ENCODE measurements at places on chromosomes 16 and 17. TPM values are rescaled to one million over a fixed set of nuclear protein-coding genes. Genes with fewer than 3 reads are reported as not detected.

The CNGB1 gene
- 0.07 TPM for total RNA-seq

The GUCY2D gene
- not detected for total RNA-seq

The RBFOX1 gene
- not detected for total RNA-seq

The ST6GALNAC2 gene
- total RNA-seq, result 0.32 TPM

The KRTAP9-4 gene
- total RNA-seq, result not detected

The TAC4 gene
- total RNA-seq, result not detected

The TEX19 gene
- total RNA-seq, result 0.43 TPM

The TBX21 gene
- total RNA-seq, result 0.10 TPM

The C16orf89 gene
- not detected for total RNA-seq

The FBXO31 gene
- total RNA-seq, result 24.9 TPM

The TMEM235 gene
- total RNA-seq, result not detected

The KRTAP9-8 gene
- total RNA-seq, result not detected

The RSKR gene
- total RNA-seq, result 4.3 TPM

The SEZ6L2 gene
- 20.5 TPM for total RNA-seq

The CCDC40 gene
- total RNA-seq, result 5.9 TPM
